Epithelial cell of proximal tubule (primary cell): ENCODE measurements at places on chromosomes 4 and X. TPM values are rescaled to one million over a fixed set of nuclear protein-coding genes. Genes with fewer than 3 reads are reported as not detected.

- DNase-seq: peak; percentile 4
Observed at GRCh38 chr4:184534511-184535391, 60.4 kb upstream of the IRF2 start.

RHOXF1 gene
- total RNA-seq: not detected in 2 replicates

DNA sequence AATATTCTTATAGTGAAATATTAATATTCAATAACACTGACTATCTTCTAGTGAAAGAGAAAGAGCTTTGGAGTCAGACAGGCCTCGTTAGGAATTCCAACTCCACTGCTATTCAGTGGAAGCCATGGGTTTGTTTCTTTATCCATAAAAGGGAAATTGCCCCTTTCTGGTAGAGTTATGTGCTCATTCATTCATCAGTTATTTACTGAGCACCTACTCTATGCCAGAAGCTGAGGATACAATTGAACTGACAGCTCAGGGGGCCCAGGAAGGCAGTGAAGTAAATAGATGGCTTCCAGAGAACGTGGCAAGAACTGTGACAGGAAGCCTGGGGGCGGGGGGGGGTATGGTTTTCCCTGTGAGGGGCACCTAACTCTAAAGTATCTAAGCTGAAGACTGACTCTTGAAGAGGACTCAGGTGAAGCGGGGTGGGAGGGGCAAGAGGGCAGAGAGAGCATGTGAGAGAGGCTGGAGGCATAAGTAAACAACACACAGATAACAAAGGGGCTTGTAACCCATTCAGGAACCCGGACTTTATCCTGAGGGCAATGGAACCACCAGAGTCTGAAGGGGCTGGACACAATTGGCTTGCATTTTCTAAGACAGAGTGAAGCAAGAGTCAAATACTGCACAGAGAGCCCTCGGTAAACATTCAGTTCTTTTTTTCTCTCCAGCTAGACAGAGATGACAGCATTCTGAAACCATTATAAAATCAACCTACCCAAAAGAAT lies 20.3 kb downstream of the ANXA5 start:
- DNase-seq: no peak

DNA sequence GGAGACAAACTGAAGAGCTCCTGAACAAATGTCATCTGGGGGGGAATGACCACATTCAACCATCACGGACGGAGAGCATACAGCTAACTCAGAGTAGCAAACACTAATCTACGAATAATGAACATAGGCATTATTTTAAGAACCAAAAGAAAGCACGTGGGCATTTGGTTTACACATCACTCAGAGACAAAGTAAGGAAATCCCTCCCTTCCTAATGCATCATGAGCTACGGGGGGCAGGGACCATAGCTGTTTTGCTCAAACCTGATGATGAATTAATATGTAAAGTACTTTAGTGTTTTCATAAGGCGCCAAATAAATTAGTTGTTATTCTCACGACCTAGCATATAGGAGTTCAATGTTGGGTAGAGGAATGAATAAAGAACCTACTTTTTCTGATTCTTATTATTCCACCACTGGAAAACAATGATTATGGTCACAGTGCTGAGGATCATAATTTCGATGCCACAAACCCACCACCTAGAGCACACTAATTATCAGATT lies 11.7 kb upstream of the TMEM156 start:
- no peak for DNase-seq

USP51 gene
- 0.80 and 1.0 TPM in 2 replicates for total RNA-seq

GRCh38 chr4:130143656-130144055 lies 1047.7 kb downstream of the C4orf33 start:
- no peak for DNase-seq

GRCh38 chr4:22941688-22942375 lies 249.1 kb downstream of the GBA3 start:
- no peak for DNase-seq

SRPX gene
- 32.0 and 37.0 TPM in 2 replicates for total RNA-seq

- no peak for DNase-seq
Observed at GRCh38 chrX:4638036-4638435, 924.6 kb upstream of the PRKX start.

DNA sequence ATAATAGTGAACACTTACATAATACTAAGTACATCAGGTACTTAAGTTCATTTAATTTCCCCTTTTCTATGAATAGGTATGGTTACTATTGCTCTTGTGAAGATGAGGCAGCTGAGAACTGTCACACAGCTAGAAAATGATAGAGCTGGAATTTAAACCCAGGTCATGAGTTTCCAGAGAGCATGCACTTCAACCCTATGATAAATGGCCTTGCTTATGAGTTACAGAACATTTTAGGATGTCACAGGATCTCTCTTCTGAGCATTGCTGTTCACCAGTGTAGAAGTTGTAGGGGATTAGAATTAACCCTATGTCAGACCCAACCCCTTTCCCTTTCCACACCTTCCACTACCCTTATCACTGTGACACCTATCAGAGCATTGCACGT lies 46.5 kb upstream of the TMEM33 start:
- no peak for DNase-seq

CSAG2 gene
- total RNA-seq: not detected in 2 replicates

RNF212 gene
- 3.5 and 8.1 TPM in 2 replicates for total RNA-seq

MAP7D3 gene
- 10.9 and 18.6 TPM in 2 replicates for total RNA-seq

PNMA6A gene
- total RNA-seq: 2.5 and 3.3 TPM in 2 replicates

- DNase-seq: no peak
Observed at GRCh38 chrX:649166-649565, 18.6 kb downstream of the SHOX start.

MFAP3L gene
- total RNA-seq: 8.7 and 10.2 TPM in 2 replicates

DNA sequence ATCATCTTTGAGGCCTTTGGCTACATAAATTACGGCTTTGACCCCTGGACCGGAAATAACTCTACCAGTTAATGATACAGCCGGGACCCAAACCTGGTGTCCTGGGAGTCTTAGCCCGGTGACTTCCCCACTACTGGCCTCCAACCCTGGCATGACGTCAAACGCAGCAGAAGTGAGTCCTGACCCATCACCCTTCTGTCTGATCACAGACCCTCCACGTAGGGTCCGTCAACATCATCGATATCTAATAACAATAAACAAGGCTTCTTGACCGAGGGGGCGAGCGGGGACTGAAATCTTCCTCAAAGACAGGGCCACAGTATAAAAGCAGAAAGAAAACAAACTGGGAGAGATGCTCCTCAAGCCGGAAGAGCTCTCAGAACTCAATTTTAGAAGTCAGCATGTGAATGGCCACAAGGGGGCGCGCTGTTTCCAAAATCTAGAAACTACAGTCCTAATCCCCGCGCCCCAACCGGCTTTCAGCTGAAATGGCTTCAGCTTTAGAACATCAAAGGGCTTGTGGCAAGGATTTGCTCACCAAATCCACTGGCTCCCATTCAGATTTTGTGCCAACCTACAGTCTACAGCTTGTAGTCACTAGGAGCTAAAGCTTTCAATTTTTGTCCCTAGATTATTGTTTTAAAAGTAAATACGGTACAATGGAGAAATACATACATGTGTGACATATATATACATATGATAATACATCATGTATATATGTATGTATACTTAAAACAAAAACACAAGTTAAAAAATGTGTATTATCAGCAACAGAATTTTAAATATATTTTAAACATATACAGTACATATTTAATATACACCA lies 46.4 kb upstream of the ENPP6 start:
- peak; percentile 53 for DNase-seq

TRAM1L1 gene
- total RNA-seq: 2.5 and 2.7 TPM in 2 replicates

DNA sequence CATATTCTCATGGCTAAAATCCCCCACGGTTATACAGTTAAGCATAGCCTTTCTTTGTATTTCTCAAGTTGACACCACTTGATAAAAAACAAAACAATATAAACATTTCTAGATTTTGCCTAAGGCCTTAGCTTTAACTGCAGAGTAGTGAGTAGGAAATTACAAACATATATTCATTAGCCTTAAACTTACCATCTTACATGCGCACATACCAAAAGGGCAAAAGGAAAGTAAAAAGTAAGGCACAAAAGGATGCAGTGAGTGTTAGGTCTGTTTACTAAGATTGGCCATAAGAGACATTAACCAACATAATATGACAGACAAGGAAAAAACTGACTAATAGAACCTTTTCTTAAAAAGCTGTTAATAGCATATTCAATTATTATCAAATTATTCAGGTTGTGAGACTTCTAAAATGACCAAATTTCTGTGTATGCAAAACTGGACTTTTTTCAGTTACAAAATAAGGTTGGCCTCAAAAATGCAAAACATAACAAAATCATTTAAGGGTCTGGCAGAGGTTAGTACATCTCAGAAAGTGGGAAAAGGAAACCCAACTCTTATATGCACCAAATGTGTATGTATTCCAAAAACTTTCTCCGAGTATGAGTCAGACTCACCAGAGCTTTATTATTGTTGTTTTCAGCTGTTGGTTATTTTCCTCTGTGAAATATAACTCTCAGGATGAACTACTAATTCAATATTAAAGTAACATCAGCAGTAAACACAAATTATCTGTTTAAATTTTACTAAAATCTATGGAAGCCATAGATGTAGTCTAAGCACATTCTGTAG lies 39.9 kb downstream of the SEPSECS start:
- no peak for DNase-seq

DNA sequence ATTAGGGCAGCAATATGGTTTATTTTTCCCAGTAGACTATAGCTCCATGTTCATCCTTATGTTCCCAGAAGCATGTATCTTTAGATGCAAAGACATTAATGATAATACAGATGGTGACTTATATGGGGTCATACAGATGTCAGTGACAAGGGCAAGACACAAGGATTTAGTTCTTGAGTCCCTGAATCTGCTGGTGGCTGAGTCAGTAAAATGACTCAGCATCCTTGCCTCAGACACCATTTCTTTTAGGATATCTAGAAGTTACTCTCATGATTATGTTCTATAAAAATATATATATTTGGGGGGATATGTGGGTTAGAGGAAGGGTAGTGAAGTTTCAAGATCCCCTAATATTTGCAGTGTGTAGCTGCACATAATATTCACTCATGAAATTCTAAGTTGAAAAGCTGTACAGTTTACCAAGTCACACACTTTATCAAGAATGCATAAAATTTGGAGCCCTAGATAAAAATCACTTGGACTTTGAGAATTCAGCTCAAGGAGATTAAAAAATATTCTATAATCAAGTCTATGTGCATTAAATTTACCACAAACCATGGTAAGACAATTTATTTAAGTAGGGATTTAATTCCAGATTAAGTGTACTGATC lies 101.9 kb downstream of the LNX1 start:
- no peak for DNase-seq

DNA sequence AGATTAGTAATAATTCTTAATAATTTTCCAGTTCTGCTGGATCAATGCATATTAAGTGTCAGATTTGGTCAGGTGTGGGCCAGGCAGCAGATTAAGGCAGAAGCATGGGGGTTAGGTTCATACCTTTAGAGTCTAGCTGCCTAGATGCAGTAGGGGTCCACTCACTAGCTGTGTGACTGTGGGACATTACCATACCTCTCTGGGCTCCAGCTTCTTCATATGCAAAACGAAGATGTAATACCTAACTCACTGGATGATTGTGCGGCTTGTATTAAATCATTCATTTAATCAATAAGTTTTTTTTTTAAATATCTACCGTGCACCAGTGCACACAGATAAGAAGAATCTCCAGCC lies 1.4 kb downstream of the ANXA3 start:
- DNase-seq: no peak

- no peak for DNase-seq
Observed at GRCh38 chr4:152110780-152111179, 350.0 kb upstream of the GATB start.

- DNase-seq: no peak
Observed at GRCh38 chr4:26212528-26212927, 108.3 kb upstream of the RBPJ start.

- no peak for DNase-seq
Observed at GRCh38 chrX:113873056-113873455, 710.8 kb upstream of the HTR2C start.

PNCK gene
- total RNA-seq: 0.86 TPM in 1 of 2 replicates, not detected in the other

HSFX4 gene
- total RNA-seq: not detected in 2 replicates

GRCh38 chr4:11155208-11155867 lies 273.4 kb downstream of the HS3ST1 start:
- no peak for DNase-seq

DNA sequence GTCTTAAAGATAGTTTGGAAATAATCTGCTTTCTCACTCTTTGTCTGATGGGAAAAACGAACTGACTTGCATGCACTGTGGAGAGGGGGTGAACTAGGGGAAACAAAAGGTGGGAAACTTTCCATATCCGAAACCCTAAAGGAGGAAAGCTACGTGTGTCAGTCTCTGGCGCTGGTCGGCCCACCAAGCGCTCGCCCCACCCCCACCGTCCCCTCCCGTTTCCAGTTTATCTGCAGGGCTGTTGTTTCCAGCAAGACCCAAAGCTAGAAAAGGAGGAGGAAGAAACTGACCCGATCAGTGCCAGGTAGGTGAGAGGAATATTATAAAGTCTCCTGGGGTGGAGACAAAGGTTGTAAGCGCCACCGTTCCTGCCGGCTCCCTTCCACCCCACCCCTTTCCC lies 552 bp downstream of the TCEAL9 start:
- no peak for DNase-seq

DNA sequence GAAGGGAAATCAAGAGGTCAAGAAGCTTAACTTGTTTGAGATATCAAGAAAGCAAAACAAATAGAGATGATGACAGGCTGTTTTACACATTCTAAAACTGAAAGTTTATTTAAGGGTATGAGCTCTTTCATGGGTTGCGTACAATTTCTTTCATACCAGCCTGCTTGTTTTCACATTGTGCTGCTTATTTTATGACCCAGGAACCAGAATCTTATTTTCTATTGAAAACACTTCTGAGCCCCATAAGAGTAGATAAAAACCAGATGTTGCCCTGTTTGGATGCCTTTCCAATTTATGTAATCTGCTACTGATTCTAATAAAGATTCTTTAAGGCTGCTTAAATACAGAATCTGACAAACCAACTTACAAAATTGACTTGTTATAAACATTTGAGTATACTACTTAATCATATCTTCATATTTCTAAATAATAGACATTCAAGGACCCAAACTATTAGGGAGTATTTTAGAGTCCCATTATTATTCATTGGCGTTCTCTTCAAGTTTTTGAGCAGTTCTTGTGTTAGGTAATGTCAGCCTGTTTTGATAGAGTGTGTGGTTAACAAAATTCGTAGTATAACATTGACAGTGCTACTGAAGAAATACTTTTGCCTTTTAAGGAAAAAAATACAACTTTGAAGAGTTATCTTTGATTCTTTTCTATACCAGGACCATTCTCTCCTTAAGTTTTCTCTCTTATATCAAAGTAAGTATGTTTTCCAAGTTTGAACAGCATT lies 74.4 kb downstream of the PDLIM5 start:
- no peak for DNase-seq

DNA sequence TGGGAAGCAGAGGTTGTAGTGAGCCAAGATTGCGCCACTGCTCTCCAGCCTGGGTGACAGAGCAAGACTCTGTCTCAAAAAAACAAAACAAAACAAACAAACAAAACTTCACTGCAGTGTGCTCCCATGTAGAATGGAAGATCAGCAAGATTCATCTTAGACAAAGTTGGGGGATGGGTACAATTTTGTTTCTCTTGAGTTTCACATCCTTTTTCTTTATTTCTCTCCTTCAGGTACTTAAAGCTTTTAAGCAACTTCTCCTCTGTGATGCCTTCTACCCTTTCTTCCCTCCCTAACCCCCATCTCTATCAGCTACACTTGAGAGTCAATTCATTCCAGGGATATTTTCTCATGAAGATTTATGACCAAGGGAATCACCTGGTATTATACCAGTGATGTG lies 15.5 kb upstream of the RBBP7 start:
- no peak for DNase-seq
